ENCODE measurements at places on chromosomes 6 and 20.

DNA sequence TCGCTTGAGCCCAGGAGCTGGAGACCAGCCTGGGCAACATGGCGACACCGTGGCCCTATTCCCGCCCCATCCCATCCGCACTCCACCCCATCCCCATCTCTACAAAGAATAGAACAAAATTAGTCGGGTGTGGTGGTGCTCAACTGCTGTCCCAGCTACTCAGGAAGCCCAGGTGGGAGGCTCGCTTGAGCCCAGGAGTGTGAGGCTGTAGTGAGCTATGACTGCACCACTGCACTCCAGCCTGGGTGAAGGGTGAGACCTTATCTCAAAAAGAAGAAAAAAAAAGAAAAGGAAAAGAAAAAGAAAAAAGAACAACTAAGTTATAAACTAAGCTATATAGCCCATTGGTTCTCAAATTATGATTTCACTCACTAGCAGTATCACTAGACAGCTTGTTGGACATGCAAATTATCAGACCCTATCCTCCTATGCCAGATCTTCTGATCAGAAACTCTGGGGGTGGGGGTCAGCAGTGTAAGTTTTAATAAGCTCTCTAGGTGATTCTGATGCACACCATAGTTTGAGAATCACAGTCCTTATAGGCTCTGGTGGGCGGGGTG, 491 bp upstream of the ITCH start:
- no peak for DNase-seq

DNA sequence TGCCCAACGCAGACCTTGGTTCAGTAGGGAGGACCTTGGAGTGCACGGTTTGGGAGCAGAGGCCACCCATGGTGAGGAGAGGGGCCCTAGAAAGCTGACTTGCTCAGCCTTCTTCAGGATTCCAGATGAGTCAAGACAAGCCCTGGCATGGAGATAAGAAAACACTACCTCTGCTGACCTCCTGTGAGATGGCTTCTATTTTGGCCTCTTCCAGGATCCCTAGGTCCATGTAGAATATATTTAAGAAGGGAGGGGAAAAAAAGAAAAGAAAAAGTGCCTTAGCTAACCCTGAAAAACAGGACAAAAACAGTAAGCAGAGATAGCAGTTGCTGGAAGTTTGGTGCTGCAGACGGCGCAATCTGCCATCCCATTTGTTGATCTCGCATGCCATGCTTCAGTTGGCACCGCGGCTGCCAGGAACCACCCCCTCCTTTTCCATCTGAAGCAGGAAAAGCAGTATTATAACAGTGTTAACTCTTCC, 100.0 kb downstream of the ARMC2 start:
- DNase-seq = no peak

DNA sequence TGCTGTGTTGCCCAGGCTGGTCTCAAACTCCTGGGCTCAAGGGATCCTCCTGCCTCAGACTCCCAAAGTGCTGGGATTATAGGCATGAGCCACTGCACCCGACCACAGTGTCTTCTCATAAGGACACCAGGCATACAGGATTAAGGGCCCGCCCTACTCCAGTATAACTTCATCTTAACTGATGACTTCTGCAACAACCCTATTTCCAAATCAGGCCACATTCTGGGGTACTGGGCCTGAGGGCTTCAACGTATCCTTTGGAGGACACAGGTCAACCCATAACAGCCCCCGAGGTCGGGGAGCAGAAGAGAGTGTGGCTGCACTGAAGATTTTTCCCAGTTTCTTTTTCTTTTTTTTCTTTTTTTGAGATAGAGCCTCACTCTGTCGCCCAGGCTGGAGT, 39.7 kb downstream of the SUN5 start:
- no peak for DNase-seq

DNA sequence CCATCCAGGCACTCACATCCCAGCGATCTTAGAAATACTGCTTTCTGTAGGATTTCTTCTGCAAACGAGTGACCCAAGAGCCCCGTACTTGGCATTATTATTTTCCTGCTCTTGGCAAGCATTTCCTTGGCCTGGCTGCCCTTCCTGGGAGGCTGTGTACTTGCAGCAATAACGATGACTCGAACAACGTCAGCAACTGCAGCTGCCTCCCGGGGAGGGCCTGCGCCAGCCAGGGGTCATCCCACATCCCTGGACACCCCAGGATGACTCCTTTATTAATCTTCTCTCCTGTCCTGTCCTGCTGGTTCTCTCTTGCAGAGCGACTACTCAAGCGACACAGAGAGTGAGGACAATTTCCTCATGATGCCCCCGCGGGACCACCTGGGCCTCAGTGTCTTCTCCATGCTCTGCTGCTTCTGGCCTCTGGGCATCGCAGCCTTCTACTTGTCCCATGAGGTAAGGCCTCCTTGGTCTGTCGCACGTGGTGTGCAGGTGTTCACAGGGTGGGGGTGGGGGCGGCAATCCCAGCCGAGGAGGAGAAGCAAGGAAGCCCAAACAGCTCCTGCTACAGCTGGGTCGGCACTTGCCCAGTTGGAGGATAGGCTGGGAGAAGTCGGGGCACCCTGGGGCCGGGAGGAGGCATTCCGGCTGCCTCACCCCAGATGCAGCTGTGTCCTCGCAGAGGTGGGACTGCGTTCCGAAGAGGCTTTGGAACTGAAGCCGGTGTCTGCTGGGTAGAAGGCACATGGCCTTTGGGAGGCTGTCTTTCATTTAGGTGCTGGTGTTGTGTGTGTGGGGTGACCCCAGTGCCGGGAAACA, 115.3 kb downstream of the SYNDIG1 start:
- DNase-seq = no peak

GRCh38 chr6:157822245-157823000, 623 bp upstream of the SNX9 start:
- no peak for DNase-seq

All from activated naive CD8-positive, alpha-beta T cell treated with anti-CD3 and anti-CD28 coated beads, Interleukin-2, amount 50 U/mL, for 16 hours (primary cell).